ENCODE measurements at places on chromosomes 5 and 9.

- DNase-seq = no peak
These were observed 69.0 kb downstream of the WNK2 start for GRCh38 chr9:93252781-93253530.

GRCh38 chr5:91277093-91277626 is 106.0 kb downstream of the ARRDC3 start:
- DNase-seq = no peak

- DNase-seq = no peak
These were observed 404.5 kb downstream of the YTHDC2 start for GRCh38 chr5:113917997-113918396.

- DNase-seq = no peak
These were observed 77.5 kb downstream of the CERT1 start for GRCh38 chr5:75433814-75434506.

GRCh38 chr5:17944046-17944445 is 309.8 kb downstream of the TAF11L14 start:
- DNase-seq = no peak

DNA sequence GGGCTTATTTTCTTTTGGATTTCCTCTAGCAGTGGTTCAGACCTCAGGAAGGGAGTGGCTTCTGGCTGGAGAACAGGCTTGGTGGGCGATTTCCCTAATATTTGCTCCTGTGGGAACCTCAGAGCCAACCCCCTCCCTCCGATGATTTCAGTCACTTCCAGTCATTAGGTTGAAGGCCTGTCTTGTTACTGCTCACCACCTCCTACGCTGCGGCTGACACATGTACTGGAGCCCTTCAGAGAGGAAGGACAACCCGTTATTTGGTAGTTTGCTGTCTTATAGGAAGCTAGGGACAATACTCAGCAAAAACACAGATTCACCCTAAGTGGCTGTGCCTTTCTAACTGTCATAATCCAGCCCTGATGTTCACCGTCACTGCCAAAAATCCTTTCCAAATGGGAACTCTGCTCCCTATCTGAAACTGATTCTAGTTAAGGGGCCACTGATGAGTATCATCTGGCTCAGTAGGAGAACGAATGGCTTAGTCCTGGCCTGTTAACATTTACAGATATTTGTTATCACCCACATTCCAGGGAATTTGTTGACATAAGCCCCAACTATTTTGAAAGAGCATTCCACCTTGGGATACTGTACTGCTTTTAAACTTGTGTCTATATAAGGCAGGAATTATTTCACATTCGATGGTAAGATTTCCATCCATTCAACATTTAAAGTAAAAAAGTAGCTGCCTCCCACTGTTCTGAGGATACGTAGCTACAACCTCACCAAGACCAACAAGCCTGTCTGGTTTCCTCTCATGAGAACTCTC is 29.3 kb upstream of the ANKH start:
- no peak for DNase-seq

DNA sequence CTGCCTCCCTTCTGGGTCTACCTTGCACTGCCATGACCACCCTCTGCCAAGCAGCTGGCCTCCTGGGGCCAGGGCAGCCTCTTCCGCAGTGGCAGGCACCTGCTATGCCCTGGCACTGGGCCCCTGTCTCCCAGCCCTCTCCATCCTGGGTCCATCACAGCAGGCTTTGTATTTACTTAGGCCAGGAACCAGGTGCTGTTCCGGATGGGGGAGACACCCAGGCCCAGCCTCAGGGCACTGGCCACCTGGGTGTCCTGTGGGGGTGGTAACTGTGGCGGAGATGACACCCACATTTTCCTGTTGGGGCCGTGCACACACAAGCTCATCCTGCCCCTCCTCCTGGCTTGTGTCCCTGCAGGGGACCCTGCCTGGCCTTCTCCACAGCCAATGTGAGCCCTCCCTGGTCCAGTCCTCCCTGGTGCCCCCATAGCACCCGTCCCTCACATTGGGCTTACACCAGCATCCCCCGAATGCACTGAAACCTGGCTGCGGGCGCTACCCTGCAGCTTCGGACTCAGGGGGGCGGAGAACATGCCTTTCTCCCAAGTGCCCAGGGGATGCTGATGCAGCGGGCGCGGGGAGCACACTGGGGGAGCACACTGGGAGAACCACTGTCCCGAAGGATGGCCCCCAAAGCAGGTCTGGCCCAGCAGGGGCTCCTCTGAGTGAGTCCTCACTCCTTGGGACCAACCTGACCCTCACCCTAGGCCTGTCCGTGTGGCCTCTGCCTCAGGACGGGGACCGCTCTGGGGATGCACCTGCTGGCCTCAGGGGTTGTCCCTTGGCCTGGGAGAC is 17.9 kb downstream of the FAM163B start:
- no peak for DNase-seq

DNA sequence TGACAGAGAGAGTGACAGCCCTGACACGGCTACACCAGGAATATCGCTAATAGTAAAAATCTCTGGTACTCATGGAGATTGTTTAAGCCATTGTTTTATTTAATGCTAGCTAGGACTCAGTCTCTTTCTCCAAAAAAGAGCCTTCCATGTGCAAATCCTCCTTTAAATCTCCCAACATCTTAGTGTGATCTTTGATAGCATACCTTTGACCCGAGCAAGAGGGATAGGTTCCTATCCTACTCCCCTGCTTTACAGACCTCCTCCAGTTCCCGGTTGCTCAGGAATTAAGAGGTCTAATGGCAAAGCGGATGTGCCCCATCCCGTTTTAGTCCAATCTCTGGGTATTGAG is 663 bp upstream of the FRMD3 start:
- no peak for DNase-seq

- DNase-seq = no peak
These were observed 62.8 kb downstream of the SV2C start for GRCh38 chr5:76145945-76146344.

- no peak for DNase-seq
These were observed 170.7 kb upstream of the PHYKPL start for GRCh38 chr5:178403351-178403750.

DNA sequence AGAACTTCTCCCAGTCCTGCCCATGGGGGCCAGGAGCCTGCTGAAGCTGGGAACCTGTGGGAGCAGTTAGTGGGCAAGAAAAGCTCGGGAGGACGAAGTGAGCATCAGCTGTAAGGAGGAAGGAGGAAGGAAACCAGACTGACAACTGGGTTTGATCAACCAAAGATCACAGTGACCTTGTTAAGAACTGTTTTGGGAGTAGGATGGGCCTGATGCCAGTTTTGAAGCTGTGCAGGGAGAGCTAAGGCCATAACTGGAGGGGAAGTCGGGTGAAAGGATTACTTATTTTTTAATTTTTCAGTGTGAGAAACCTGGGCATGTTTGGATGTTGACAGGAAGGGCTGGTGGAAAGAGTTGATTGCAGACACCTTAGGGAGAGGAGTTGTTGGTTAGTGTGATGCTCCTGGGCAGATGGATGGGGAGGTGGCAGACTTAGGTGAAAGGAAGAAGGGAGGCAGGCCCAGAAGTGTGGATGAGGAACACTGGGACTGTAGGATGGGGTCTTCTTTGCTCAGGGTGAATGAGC is 58.3 kb upstream of the KLF4 start:
- DNase-seq = no peak

DNA sequence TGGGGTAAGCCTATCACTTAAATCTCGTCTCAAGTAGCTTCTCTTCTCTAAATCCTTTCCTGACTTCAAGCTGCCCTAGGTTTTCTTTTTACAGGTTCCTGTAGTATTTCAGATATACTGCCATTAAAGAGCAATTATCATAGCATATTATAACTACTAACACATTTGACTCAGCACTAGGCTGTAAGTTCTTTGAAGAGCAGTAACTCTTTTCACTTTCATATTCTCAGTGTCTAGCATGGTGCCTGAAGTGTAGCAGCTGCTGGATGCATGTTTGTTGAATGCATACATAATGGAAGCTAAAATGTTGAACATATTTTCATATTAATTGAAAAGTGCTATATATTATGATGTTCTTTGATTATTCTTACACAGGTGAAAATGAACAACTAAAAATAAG is 22.5 kb downstream of the CCDC152 start:
- no peak for DNase-seq

GRCh38 chr5:175206669-175207068 is 237.3 kb downstream of the DRD1 start:
- no peak for DNase-seq

DNA sequence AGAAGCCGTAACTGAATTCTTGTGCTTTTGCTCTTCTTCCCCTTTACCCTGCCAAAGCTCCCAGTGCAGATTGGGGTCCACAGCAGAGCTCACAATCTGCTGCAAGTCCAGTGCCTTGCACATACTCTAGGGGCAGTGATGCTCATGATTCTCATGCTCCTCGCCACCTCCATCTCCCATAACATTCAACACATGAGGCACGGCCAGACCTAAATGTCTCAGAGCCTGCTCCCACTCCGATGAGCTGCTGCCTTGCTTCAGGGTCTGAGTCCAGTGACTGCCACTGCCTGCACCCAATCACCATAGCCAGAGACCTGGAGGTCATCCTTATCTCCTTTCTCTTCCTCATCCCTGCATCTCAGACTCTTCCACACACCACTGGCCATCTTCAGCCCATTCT is 10.5 kb downstream of the CSF1R start:
- no peak for DNase-seq

DNA sequence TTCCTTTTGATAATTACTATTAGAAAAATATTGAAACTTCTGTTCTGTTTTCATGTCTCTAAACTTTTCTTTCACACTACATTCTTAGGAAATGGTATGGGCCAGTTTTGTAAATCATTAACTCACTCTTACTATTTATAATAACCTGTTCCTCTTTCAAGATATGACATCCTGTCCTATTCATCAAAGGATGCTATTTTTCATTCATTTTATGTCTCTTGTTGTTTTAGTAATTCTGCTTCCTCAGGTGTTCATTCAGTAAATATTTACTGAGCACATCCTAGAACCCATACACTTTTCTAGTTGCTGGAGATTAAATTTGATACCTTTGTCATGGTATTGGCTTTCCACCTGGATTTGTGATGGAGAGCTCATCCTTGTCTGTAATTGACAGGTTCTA is 58.0 kb downstream of the GDA start:
- DNase-seq = no peak

DNA sequence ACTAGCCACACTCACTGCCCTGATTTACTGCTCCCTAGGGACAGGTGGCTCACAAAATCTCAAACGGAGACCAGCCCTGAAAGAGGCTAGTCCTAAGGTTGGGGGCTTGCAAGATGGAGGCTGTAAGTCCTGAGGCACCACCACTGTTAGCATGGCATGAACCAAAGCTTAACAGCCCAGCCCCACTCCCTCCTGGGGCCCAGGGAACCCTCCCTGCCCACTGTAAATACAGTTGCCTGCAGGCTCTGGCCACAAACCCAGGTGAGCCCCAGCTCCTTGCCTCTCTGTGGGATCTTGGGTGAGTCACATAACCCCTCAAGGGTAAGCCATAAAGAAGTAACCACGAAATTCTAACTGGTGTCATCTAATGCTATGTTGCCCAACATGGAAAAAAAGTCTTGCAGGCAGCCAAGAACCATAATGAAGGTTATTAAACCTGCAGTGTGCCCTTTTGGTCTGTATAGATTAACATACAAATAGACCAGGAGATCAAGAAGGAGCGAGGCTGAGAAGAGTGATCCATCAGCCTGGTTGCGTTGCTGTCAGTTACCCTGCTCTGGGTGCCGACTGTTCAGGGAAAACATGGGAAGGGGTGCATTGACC is 1.7 kb upstream of the POMT1 start:
- no peak for DNase-seq

DNA sequence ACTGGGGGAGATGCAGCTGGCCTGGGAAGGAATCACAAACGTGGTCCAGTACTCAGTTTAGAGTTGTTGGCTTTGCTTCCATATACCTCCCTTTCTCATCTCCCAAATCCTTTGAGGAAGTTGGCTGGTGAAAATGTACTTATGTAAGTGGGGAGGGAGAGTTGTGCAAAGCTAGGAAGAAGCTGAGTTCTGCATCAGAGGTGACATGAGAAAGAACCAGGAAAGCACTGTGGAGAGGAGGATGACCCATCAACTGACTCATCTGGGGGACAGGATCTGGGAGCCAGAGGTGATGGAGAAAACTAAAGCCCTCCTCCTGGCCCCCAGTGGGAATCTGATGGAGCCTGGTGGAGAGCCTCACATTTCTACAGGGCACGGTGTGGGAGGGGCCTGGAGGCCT is 16.2 kb downstream of the KCNMB1 start:
- no peak for DNase-seq

- DNase-seq = peak; percentile 34
These were observed at the start of gene PCDHA5 for GRCh38 chr5:140821375-140822280. Gene PCDHA5 (plus strand): TSS chr5:140821613.

DNA sequence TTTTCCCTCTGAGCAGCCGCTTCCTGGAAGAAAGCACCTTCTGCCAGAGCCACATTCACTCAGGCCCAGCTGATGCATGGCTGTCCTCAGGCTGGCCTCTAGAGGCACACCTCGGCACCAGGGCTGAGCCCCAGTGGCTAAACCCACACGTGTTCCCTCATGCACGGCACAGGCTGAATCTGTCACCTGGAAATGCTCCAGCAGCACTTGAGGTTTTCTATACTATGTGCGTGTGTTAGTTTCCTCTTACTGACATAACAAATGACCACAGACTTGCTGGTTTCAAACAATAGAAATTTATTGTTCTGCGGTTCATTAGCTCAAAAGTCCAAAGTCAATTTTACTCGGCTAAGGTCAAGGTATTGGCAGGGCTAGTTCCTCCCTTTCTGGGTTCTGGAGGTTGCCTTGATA is 141.4 kb downstream of the LRRC70 start:
- DNase-seq = no peak

- DNase-seq = no peak
These were observed 889 bp upstream of the ADAMTS12 start for GRCh38 chr5:33892620-33893137.

DNA sequence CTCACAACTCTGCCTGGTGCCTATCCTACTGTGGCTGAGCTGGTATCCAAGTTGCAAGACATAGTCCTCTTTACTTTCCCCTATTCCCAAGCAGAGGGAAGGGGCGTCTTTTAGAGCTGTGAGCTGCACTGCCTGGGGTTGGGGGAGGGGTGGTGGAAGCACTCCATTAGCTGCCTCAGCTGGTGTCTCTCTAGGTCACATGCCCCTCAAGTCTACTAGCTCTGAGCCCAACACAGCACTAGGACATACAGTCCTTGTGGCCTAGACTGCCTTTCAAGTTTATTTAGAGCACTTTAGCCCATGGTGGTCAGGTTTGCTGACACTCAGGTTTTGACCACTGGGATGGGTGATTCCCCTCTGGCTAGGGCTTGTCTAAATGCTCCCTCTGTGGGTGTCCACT is 54.7 kb downstream of the SREK1 start:
- DNase-seq = no peak

GRCh38 chr5:151005187-151005949 is 15.0 kb upstream of the GPX3 start:
- DNase-seq = no peak

GRCh38 chr5:178762391-178762790 is 31.9 kb upstream of the ZNF354A start:
- no peak for DNase-seq

- DNase-seq = no peak
These were observed 15.9 kb upstream of the GPX3 start for GRCh38 chr5:151004499-151004898.

- no peak for DNase-seq
These were observed 343.1 kb downstream of the CTNND2 start for GRCh38 chr5:11560915-11561697.

GRCh38 chr9:128911529-128912035 is 9.2 kb upstream of the PHYHD1 start:
- DNase-seq = no peak

GRCh38 chr9:111789881-111790280 is 4.9 kb downstream of the SHOC1 start:
- DNase-seq = no peak

GRCh38 chr9:88580961-88581360 is 46.0 kb downstream of the NXNL2 start:
- DNase-seq = no peak

Data from NCI-H1436 treated with DMSO at 0.1 percent for 48 hours (cell line).